ENCODE measurements at places on chromosomes 6 and 20.

- no peak for DNase-seq
Observed at GRCh38 chr6:45634231-45634630, 256.5 kb upstream of the SUPT3H start.

- no peak for DNase-seq
Observed at GRCh38 chr20:63047267-63047666, 40.5 kb upstream of the BHLHE23 start.

DNA sequence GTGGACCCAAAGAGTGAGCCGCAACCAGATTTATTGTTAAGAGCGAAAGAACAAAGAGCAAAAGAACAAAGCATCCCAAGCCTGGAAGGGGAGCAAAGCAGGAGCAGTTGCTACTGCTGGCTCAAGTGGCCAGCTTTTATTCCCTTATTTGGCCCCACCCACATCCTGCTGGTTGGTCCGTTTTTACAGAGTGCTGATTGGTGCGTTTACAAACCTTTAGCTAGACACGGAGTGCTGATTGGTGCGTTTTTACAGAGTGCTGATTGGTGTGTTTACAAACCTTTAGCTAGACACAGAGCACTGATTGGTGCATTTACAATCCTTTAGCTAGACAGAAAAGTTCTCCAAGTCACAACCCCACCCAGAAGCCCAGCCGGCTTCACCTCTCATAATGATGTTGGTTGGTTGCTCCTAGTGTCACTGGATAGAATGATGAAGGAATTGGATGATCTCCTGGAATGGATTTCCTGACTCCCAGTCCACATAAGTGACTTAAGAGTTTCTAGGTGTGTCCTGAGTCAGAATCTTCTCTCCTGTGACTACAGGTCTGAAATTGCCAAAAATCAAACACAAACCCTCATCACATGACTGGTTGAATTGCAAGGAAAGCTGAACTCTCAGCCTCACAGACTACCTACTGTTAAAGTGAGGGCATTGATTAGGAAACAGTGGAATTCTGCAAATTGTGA is 52.1 kb upstream of the CAP2 start:
- DNase-seq: no peak

- DNase-seq: no peak
Observed at GRCh38 chr6:124671324-124671723, 290.9 kb upstream of the RNF217 start.

DNA sequence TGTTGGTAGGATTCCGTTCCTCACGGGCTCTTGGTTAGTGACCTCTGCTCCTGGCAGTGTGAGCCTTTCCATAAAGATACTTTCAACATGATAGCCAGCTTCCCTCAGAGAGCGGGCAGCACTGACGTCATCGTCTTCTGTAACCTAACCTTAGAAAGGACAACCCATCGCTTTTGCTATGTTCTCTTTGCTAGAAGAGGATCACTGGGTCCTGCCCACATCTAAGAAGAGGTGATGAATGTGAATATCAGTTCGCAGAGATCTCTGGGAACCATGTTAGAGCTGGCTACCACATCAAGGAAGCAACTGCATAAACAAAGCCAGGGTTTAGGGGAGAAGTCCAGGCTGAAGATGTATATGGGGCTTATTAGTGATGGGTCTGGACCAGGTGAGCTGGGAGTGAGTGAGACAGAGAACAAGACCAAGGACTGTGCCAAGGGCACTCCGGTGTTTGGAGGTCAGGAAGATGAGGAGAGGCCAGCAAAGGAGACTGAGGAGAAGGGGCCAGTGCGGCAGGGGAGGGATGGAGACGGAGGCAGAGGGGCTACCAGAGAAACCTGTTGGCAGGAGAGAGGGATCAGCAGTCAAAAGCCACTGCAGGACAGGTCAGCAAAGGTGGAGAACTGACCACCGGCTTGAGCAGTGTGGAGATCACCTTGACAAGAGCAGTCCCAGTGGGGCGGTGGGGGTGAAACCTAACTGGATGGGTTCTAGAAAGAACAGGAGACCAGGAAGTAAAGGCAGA is 39.7 kb downstream of the PIM1 start:
- DNase-seq: no peak

GRCh38 chr6:15305496-15305895 is 59.6 kb downstream of the JARID2 start:
- no peak for DNase-seq

GRCh38 chr20:46240065-46240464 is 68.2 kb downstream of the CDH22 start:
- no peak for DNase-seq

- DNase-seq: peak; percentile 64
Observed at GRCh38 chr20:59222253-59223181, 58.9 kb downstream of the ZNF831 start.

DNA sequence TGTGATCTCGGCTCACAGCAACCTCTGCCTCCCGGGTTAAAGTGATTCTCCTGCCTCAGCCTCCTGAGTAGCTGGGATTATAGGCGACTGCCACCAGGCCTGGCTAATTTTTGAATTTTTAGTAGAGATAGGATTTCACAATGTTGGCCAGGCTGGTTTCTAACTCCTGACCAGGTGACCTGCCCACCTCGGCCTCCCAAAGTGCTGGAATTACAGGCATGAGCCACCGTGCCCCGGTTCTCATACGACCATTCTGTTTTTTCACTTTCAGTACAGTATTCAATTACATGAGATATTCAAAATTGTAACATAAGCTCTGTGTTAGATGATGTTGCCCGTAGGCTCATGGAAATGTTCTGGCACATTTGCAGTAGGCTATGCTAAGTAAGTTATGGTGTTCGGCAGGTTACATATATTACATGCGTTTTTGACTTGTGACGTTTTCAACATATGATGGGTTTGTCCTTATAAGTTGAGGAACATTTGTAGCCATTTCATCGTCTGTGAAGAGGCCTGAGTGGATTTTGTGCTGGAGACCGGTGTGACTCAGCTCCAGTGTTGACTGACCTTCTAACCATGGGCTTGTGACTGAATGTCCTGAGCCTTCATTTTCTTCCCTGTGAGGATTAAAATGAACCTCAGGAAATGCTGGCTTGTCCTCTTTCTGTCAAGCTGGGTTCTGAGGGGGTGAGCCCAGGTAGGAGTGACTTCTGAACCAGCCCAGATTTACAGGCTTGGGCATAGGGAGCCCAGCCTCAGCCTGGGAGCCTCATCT is 12.2 kb downstream of the PPARD start:
- DNase-seq: peak; percentile 36
